Upper lobe of right lung (tissue), 1 donor: ENCODE measurements at places on chromosomes 5 and 9. TPM values are rescaled to one million over a fixed set of nuclear protein-coding genes. Genes with fewer than 3 reads are reported as not detected.

Gene KIF20A
- 0.69 TPM for total RNA-seq

Gene FST
- 4.2 TPM for total RNA-seq

Gene SPATA31E1
- total RNA-seq = not detected

Gene LOX
- 26.8 TPM for total RNA-seq

Gene ZNG1E
- total RNA-seq = 46.1 TPM

Gene ARL10
- total RNA-seq = 7.9 TPM
